ENCODE measurements at places on chromosomes 7 and 10. TPM values are rescaled to one million over a fixed set of nuclear protein-coding genes. Genes with fewer than 3 reads are reported as not detected.

CH25H gene
- 0.23 TPM for polyA plus RNA-seq

GRCh38 chr7:16839646-16840045 is 34.8 kb upstream of the AGR2 start:
- H3K27me3 ChIP-seq: no peaks in the 10 kb centered on the region
- H3K4me1 ChIP-seq: peaks cover 7% of the 10 kb centered on the region
- no peaks in the 10 kb centered on the region for H3K36me3 ChIP-seq
- H3K27ac ChIP-seq: no peak overlapping the region
- DNase-seq: no peak

HTRA1 gene
- not detected for polyA plus RNA-seq

CRHR2 gene
- not detected for polyA plus RNA-seq

ADK gene
- 37.2 TPM for polyA plus RNA-seq

DNA sequence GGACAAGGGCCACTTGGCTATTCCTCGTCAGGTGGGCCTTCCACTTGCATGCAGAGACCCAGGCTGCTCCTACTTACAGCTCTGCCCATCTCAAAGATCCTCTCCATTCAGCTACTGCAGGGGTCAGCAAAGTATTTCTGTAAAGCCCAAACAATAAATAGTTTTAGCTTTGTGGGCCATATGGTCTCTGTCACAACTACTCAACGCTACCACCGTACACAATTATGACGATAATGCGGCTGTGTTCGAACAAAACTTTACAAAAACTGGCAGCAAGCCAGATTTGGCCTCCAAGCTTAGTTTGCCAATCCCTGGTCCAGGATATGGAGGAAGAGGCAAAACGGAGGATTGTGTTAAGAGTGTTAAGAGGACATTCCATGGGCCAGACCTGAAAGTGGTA is 12.8 kb downstream of the RAB11FIP2 start:
- H3K4me3 ChIP-seq: no peak overlapping the region
- no peaks in the 10 kb centered on the region for H3K36me3 ChIP-seq
- DNase-seq: no peak
- H3K27me3 ChIP-seq: no peaks in the 10 kb centered on the region
- H3K4me1 ChIP-seq: no peaks in the 10 kb centered on the region

DNA sequence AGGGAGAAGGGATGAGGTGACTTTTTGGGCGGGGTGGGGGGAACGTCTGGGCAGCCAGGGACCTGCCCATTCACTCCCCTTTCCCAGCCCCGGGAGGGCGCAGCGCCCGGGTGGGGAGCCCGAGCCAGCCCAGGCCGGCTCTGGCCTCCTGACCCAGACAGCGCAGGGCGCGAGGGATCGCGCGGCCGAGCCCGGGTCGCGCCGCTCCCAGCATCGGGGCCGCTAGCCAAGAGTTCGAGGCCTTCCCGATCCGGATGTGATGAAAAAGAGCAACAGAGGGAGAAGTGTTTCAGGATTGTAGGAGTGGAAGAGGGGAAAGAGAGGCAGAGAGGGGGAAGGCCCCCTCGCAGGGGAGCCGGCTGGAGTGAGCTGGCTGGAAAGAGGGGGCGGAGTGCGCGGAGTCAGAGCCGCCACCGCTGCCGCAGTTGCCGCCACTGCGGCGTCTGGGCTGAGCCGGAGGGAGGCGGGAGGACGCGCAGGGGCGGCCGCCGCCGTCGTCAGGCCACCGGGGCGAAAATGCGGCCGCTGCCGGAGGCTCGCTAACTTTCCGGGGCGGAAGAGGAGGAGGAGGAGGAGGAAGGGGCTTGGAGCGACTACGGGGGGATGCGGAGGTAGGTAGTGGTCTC is at the start of gene MDFIC:
Gene MDFIC, plus strand, starts transcription at position 69 of the 626 bp plus-strand sequence. CDS start 940 bp downstream, outside the sequence.
- H3K27me3 ChIP-seq: no peaks in the 10 kb centered on the region
- DNase-seq: no peak
- peak within 1 kb of the TSS; percentile 82 for H3K27ac ChIP-seq
- H3K4me3 ChIP-seq: peak within 1 kb of the TSS; percentile 80
- H3K4me1 ChIP-seq: peaks cover 36% of the 10 kb centered on the region

DNA sequence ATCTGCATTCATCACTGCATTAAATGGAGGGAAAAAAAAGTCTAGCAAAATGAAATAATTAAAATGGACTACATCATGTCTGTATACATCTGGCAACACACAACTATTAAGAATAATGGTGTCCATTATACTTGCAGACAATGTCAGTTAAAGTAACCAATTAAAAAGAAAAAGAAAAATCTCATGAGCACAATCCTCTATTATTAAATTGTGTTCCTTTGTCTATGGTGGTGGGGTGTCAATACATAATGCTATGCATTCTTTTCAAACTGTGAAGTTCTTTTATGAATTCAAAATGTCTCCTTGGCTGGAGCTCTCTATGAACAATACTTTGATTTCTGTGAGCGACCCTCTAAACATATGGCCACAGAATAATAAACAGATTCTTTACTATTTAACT is 63.5 kb downstream of the NRP1 start:
- no peak overlapping the region for H3K4me3 ChIP-seq
- H3K4me1 ChIP-seq: no peaks in the 10 kb centered on the region
- no peak for DNase-seq
- no peak overlapping the region for H3K27ac ChIP-seq
- no peaks in the 10 kb centered on the region for H3K36me3 ChIP-seq
- H3K27me3 ChIP-seq: no peaks in the 10 kb centered on the region

DNA sequence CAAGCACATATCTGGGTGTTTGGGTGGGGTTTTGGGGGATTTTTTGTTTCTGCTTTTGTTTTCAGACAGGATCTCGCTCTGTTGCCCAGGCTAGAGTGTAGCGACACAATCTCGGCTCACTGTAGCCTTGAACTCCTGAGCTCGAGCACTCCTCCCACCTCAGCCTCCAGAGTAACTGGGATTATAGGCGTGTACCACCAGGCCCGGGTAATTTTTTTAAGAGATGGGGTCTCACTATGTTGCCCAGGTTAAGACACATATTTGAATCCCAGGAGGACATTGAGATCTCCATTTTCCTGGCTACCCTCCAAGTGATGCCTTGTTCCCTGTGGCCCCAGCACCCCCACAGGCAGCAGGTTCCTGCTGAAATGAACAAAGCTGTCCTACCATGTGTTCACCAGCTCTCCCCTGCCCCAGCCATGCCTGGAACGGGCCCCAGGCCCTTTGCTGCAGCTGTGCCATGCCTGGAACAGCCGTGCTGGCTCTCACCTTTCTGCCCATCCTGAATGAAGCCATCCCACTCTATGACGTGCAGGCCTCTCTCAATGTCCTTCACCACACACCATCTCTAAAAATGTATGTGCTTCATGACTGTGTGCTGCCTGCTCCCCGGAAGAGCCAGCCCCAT is 55.0 kb upstream of the DNAAF5 start:
- no peaks in the 10 kb centered on the region for H3K4me1 ChIP-seq
- DNase-seq: no peak
- H3K27me3 ChIP-seq: no peaks in the 10 kb centered on the region
- no peak overlapping the region for H3K27ac ChIP-seq

DNA sequence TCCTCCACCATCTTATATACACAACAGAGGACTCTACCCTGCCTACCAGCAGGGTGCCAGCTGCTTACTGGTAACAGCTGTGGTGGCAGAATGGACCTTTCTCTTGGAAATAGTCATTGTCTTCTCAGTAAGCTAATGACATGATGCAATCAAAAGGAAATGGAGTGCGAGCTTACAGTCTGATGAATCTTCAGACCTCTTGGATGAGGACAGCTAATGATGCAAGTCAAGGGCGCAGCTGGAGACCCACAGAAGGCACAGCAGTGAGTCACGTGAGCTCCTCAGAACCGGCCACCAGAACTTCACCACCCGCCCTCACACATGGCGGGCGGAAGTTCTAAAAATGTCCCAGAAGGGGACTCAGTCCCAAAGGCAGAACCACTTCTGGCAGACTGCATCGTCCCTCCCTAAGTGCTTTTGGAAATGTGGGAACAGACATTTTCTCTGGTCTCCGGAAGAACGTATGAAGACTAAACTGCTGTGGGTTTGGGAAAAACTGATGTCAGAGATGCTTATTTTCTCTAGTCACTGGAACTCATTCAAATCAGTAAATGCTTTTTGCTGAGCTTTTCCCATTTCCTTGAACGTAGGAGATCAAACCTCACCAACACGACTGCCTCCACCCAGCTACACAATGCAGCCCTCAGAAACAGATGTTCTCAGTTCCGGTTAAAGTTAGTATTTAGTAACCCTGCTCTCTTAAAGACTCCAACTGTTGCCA is 96.4 kb downstream of the FAS start:
- no peaks in the 10 kb centered on the region for H3K27me3 ChIP-seq
- H3K36me3 ChIP-seq: no peaks in the 10 kb centered on the region
- H3K4me3 ChIP-seq: no peak overlapping the region
- DNase-seq: no peak
- peaks cover 5% of the 10 kb centered on the region for H3K4me1 ChIP-seq

DNA sequence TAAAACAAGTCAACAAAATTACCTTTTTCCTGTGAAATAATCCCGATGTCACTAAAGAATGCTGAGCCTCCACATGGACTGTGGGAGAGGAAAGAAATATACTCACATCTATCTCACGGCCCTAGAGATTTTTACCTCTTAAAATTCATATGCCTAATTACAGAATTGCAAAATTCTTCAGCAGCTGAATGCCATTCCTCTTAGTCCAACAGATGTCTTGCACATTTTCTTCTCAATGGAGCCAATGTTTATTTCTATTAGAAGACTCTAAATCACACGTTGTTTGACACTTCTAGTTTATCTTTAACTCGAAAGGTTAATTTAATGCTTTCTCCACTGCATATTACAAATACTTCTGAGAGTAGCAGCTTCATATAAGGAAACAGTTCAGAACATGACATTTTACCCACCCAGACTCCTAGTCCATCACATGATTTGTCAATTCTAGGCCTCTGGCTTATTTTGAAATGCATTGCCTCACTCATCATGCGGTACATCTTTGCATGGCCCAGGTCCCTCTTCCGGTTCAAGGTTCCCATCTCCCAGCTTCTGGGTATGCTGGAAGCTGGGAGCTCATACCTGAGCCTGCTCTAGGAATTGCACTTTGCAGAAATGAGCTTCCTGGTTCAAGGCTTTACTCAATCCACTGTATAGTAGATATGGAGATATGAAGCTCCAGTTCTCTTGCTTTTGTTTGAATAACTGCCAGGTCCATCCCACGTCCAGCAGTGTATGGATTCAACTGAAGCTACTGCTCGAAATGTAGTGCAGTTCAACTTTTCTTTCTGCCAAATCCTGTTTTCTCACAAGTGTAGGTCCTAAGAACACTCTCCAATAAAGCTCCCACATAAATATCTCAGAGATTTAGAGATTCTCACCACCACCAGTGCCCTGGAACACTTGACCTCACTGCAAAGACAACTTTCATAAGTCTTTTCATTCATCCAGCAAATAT is 306.2 kb downstream of the GPR37 start:
- no peak overlapping the region for H3K27ac ChIP-seq
- H3K4me3 ChIP-seq: no peak overlapping the region
- DNase-seq: no peak
- H3K36me3 ChIP-seq: no peaks in the 10 kb centered on the region

LRGUK gene
- 0.65 TPM for polyA plus RNA-seq

DNA sequence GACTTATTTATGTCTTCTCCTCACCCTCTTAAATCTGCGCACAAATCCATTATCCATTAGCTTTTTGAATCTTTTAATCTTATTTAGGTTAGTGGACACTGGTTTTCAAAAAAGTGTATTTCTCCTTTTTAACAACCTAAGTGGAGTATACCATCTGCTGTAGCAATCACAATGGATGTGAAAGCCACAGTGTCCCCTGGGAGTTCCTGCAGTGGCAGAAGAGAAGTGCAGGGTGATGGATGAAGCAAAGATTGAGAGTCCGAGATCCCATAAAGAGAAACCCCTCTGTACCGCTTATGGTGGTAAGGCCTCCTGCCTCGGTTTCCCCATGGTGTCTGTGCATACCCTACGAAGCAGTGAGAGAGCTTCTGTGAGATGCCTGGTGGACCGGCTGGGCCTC is 236.4 kb downstream of the COBL start:
- DNase-seq: no peak
- no peak overlapping the region for H3K4me3 ChIP-seq
- H3K27me3 ChIP-seq: no peaks in the 10 kb centered on the region

PRKAR2B gene
- 0.68 TPM for polyA plus RNA-seq

DNA sequence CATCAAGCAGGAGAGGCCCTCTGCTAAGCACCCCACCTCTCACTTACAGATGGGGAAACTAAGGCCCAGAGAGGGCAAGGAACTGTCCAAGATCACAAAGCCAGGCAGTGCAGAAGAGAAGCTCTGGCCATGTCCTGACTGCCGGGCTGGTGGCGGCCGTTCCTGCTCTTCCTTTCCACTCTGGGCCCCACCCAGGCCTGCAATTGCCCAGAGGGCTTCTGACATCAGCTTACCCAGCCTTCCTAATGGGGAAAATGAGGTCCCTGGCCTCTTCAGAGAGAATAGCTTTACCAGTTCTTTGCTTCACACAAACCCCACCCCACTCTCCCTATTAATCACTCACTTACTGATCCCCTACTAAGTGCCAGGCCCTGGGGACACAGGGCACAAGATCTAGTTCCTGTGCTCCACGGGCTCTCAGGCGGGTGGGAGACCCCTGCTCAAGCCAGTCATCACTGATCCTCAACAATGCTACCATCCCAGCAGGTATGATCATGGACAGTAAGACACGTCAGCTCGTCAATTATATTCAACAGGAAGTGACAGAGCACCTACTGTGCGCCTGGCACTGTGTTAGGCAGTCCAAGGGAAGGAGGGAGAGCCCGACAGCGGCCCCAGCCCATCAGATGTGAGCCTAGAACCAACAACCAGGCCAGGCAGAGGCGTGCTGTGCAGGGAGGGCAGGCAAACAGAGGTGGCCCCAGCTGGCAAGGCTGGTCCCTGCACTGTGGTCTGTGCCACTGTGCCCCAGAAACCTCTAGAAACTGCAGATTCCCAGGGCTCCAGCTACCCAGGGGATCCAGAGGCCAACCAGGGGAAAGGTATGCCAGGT is 26.4 kb upstream of the FRAT2 start:
- H3K36me3 ChIP-seq: peaks cover 22% of the 10 kb centered on the region
- no peaks in the 10 kb centered on the region for H3K27me3 ChIP-seq
- peak; percentile 22 for DNase-seq
- peaks cover 15% of the 10 kb centered on the region for H3K4me1 ChIP-seq

PNLIPRP3 gene
- polyA plus RNA-seq: not detected

NOD1 gene
- 20.6 TPM for polyA plus RNA-seq

DNA sequence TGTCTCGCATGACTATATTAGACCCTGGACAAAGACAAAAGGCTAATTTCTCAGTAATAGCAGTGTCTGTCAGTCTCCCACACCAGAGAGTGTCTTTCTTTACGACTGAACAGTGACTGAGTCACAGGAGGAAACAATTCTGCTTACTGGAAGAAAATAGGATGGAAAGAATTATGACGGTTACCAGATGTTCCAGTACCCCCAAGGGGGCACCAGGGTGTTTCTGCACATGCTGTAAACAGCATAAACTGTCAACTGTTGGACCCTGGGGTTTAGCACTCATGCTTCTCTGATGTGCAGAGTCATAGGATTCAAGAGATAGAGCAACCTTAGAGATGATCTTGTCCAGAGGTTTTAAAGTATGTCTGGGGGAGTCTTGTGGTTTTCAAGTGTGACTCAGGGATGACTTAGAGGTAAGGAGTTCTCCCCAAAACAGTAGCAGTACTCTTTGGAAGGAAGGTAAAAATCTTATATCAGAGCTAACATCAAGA is 291.7 kb downstream of the THSD7A start:
- no peaks in the 10 kb centered on the region for H3K4me1 ChIP-seq
